Left lobe of liver (tissue), 2 donors: ENCODE measurements at places on chromosomes 4 and X. TPM values are rescaled to one million over a fixed set of nuclear protein-coding genes. Genes with fewer than 3 reads are reported as not detected.

DNA sequence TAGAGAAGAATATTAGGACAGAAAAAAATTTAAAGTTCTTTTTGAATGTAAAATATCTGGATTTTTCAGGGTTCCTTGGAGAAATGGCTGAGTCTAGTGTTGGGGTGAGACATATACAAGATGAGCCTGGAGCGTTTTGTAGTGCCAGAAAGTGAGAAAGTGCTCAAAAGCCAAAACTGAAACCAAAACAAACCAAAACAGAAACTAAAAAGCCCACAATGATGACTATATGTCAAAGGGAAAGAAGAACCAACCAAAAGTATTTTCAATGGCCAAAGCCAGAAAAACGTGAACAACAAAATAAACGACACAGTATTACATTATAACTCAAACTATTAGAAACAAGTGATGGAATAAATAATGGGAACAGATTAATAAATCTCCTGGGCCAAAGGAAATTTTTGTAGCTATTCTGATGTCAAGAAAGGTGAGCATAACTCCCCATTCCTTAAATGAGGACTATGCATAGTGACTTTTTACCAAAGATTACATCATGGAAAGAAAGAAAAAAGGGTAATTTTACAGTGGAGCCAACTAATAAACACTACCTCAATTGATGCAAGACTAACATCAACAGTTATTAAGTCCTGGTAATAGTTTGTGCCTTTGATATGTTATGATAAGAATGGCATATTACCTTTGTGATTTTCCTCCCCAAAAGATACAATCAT is 1137.6 kb downstream of the C4orf33 start:
- DNase-seq: no peak

The CTAG1B gene
- total RNA-seq: not detected

The HS3ST1 gene
- 0.08 TPM for total RNA-seq

The SLIT2 gene
- total RNA-seq: 0.63 TPM

The ZXDA gene
- 1.4 TPM for total RNA-seq
